B cell (primary cell): ENCODE measurements at places on chromosomes 2 and 18.
A peak's percentile ranks its signal among the peaks of the same experiment; 100 is the strongest.

DNA sequence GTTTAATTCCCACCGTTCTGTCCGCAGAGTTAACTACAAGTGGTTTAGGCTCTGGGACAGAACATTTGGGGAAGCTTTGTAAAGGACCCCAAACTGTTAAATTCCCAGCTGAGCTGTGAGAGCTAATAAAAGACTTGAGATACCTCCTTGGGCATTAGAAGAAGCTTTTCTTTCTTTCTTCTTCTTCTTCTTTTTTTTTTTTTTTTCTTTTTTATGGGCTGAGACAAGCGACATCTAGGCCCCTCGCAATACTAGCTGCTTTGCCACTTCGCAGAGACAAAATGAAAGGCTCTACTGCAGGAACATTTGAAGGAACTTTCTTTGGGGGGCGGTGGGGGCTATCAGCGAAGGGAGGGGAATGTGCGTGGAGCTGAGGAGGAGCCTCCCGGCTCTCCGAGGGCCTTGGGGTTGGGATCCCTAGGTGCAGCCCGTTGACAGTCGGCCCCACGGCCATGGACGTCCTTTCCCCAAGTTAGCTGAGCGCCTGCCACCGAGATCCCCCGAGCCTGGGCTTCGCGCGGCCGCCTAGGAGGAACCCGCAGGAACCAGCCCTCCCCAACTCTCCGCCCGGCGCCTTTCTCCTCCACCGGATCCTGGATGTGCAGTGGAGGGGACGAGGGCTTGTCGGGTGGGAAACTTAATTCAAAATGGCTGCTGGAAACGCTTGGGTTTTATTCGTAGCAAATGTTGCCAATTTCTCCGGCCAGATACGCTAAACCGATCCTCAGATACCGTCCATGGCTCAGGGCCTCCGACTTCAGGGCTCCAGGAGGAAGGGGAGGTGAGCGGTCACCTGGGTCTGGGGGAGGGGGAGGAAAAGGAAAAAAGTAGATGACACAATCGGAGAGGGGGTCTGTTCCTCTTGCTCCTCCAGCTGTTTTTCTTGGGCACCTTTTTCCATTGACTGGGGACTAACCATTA lies 4.2 kb downstream of the MEIS1 start:
- no peak for DNase-seq

- DNase-seq, result no peak
Measured at GRCh38 chr2:37827455-37827854, 97.6 kb upstream of the RMDN2 start.

- DNase-seq, result no peak
Measured at GRCh38 chr2:236971919-236972381, 113.7 kb upstream of the COPS8 start.

DNA sequence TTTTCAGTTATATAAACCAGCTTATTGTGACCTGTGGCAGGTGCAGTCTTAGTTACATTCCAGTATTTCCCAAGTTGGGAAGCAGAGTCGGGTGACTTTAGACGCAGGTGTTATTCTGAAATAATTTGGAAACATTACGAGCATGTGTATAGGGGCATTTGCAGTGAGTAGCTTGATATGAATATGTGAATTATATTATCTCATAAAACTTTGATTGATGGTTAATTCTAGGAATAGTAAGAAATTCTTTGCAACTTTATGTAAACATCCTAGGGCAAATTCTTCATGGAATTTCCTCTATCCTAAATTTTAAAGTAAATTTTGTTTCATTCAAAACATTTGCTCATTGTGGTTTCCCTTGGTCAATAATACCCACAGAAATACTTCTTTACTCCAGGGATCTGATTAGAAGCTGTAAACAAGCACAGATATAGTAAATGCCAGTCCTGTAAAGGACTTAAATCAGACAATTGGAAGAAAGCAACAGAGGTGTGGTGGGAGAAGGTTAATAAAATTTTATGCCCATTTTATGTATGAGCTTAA lies 580.6 kb upstream of the CDH2 start:
- no peak for DNase-seq

GRCh38 chr18:76546436-76546835 lies 51.4 kb upstream of the ZNF516 start:
- DNase-seq, result no peak

GRCh38 chr2:239247401-239248245 lies 153.2 kb downstream of the HDAC4 start:
- DNase-seq, result no peak

DNA sequence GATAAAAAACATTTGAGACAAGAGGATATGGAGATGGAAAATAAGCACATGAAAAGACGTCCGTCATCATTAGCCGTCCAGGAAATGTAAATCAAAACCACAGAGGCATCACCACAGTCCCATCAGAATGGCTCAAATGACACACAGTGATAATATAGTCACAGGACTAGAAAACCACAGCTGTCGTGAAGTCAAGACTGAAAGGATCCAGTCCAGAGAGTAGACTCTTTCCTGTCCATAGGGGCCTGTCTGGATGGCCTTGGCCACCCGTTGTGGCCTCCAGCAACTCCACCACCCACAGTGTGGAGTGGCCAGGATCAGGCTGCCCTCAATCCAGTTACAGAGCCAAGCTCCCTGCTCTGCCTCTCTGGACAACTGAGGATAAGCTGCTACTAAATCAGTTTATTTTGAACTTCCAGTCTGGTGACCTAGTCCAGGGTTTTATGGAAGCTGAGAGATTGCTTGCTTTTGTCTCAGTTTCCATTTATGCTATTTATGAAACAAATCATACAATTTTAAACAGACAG lies 60.4 kb downstream of the RHOB start:
- DNase-seq, result no peak

- peak; percentile 28 for DNase-seq
Measured at GRCh38 chr2:30271301-30271700, 40.0 kb downstream of the LBH start.

DNA sequence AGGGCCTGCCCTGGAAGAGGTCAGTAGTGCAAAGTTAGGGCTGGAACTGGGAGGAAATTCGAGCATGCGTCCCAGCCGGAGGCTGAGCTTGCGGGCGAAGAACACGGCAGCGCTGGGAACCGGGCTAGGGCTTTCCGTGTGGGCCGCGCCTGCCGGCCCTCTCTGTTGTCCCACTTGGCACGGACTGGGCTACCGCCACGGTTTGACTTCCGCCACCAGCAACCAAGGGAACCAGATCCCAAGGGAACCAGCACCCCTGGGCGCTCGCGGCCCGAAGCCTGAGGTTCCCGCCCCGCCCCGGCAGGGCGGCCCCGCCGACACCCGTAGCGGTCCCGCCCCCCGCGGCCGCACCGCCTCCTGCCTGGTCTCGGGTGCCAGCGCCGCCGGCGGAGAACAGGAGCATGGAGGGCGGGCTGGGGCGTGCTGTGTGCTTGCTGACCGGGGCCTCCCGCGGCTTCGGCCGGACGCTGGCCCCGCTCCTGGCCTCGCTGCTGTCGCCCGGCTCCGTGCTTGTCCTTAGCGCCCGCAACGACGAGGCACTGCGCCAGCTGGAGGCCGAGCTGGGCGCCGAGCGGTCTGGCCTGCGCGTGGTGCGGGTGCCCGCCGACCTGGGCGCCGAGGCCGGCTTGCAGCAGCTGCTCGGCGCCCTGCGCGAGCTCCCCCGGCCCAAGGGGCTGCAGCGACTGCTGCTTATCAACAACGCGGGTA lies at the start of gene SPR:
TSS of gene SPR (plus strand) at position 377 of the 708 bp plus-strand sequence. CDS start at position 402, 25 bp downstream.
- peak; percentile 64 for DNase-seq

GRCh38 chr18:58645398-58645797 lies 16.5 kb upstream of the ALPK2 start:
- DNase-seq, result no peak

GRCh38 chr2:120509213-120509815 lies 163.4 kb downstream of the INHBB start:
- DNase-seq, result no peak

- no peak for DNase-seq
Measured at GRCh38 chr2:115560666-115561065, 1118.2 kb downstream of the DPP10 start.

DNA sequence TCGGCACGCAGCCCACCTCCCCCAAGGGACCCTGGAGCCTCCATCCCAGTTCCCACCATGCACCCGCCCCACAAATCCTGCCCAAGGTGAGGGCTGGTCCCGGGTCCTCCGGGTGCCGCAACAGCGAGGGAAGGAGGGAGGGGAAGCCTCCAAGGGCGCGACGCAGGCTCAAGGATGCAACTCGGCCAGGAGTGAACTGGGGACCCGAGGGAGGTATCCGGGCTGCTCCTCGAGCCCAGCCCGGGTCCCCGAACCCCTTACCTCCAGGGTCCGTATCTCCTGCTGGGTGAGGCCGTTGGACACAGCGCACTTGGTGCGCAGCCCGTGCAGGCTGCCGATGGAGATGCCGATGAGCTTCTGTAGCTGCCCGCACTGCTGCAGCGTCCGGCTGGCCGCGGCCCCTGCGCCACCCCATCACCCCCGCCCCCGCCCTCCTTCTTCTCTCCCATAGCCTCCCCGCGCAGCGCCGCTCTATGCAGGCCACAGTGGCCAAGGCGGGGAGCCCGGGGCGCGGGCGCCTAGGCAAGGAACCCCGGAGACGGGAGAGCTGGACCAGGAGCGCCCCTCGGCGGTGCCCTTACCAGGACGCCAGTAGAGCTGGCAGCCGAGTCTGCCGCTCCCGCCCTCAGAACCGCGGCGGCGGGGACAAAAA lies 124.1 kb downstream of the ANKRD30BL start:
- DNase-seq, result no peak

- no peak for DNase-seq
Measured at GRCh38 chr18:14912967-14913366, 165.0 kb downstream of the ANKRD30B start.

DNA sequence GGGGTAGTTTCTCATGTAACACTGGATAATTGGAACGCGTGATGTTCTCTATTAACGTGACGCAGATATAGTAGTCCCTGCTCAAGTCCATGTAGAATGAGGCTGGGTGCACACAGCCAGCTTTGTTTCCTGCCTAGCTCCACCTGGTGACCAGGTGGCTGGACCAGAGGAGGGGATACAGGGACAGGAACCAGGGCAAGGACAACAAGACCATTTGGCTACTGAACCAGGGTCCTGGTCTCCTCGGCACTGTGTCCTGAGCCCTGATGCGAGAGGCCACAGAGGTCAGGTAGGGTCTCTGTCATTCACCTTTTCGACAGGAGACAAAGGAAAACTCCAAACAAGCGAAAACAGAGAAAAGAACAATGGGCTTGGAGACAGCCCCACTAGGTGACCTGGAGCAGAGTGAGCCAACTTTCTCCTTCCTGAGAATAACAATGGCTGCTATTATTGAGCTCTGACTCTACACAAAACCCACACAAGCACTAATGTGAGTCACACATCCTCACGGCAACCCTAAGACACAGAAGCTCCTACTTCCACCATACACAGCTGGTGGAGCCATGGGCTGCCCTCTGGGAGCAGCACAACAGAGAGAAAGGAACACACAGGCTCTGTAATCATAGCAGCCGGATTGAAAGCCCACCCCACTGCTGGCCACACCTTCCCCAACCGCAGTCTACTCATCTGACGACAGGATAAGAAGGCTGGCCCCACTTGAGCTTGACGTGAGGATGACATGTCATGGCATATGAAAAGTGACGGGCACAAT lies 67.3 kb upstream of the TEX51 start:
- DNase-seq, result no peak

GRCh38 chr2:234425639-234426603 lies 71.0 kb downstream of the ARL4C start:
- DNase-seq, result peak; percentile 94

GRCh38 chr2:225319872-225320271 lies 79.6 kb upstream of the NYAP2 start:
- DNase-seq, result no peak

DNA sequence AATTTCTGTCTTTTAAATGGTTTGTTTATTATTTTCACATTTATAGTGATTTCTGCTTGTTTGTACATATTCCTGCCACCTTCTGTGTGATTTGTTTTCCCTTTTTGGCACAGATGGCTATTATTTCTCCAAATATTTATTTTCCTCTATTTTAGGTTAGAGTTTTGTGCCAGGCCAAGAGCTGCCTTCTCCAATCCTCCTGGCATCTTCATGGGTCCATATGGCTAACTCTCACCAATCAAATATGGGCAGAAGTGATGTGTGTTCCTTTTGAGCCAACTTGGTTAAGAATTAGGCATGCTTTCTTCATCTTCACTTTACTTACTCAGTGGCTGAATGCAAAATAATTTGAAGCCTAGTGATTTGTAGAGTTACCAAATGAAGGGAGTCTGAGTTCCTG lies 697.1 kb upstream of the CELF4 start:
- no peak for DNase-seq

GRCh38 chr2:23900541-23901322 lies 26.2 kb downstream of the ATAD2B start:
- no peak for DNase-seq

DNA sequence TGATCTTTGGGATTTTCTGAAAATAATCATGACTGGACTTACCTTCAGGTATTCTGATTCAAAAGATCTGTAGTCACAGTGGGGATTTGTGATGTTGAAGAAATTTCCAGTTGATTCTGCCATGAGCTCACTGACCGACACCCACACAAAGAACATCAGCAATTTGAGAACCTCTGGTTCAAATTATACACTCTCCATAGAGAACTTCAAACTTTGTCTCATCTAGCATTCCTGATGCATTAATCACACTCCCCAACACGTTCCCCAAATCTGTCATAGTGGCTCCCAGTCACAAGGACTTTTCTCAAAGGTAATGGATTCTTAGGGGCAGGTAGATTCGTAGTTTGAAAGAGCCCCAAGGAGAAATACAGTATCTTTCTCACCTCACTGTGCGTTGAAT lies 584.3 kb downstream of the FBXO15 start:
- no peak for DNase-seq

DNA sequence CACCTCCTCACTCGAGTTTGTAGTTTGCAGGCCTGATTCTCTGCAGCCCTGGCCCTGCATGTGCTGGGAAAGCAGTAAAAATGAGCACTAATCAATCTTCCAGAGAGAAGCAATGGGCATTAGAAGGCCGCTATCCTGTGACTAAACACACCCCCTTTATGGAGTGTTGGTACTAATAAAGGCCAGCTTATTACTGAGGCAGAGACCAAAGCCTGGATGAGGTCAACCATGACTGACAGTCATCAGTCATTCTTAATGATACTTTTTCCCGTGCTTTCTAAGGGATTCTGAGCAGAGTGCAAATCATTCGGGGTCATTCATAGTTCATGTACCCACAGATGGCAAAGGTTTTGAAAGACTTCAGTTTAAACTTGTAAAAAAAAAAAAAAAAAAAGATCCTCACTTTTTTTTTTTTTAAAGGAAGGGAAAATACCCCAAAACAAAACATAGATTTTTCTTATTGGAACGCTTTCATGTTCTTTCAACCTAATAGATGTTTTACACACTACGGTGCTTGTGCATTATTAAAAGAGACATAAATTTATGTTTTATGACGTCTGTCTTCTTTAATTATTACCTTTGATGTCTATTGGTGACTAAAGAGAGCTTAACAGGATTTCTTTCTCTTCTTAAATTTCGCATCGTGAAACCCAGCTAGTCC lies 13.2 kb downstream of the TSHZ1 start:
- DNase-seq, result no peak
